ENCODE measurements at places on chromosomes 2 and 18. TPM values are rescaled to one million over a fixed set of nuclear protein-coding genes. Genes with fewer than 3 reads are reported as not detected.

GRCh38 chr18:50790948-50791347 lies 28.9 kb downstream of the MRO start:
- DNase-seq = no peak

DNA sequence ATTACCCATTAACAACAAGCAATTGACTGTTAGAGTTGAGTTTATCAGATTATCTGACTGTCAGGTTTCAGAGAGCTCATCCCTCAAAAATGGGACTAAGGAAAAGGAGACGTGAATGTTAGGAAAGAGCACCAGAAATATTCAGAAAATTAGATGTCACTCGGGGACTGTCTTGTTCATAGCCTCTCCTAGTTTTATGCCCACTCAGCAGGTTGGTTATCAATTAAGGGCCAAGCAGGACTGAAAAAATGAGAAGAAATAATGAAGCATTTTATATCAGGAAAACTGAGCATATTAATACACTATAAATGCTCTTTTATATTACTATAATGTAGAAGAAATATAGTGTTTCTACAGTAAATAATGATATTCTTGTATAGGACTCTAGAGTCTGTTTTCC lies 188.1 kb upstream of the NRXN1 start:
- no peak for DNase-seq

DNA sequence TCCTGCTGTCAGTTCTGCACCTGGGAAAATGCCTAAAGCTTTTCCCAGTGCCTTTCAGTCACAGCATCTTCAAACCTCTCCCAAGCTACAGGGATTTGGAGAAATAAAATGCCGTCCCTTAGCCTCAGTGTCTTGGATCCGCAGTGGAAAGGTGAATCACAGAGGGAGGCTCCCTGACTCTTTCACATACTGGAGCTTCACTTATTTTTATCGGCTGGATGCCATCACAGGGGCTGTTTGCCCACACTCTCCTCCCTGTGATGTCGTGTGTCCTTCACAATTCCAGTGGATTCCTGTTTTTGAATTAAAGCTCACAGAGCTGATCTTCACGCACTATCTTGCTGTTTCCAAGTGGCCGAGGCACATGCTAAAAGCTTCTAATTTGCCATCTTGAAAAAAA lies 1303.1 kb upstream of the DDX18 start:
- DNase-seq = no peak

- no peak for DNase-seq
Measured at GRCh38 chr2:128813352-128814034, 494.8 kb upstream of the HS6ST1 start.

GRCh38 chr2:39107156-39107555 lies 13.7 kb downstream of the SOS1 start:
- DNase-seq = no peak

GRCh38 chr2:28975671-28976070 lies 5.4 kb upstream of the TOGARAM2 start:
- no peak for DNase-seq

GRCh38 chr2:48092846-48093803 lies 186.8 kb upstream of the FBXO11 start:
- no peak for DNase-seq

DNA sequence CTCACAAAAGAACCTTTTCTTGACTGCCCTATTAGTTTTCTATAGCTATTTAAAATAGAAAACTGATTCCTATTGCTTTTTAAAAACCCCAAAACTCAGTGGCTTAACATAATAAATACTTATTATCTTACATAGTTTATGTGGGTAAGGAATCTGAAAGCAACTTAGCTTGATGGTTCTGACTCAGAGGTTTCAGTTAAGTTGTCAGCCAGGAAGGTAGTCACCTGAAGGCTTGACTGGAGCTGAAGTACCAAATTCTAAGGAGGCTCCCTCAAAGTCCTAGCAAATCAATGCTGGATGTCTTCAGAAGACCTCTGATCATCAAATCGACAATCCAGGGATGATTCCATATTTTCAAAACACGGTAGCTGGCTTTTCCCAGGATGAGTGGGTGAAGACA lies 546.6 kb upstream of the CDH2 start:
- DNase-seq = no peak

DNA sequence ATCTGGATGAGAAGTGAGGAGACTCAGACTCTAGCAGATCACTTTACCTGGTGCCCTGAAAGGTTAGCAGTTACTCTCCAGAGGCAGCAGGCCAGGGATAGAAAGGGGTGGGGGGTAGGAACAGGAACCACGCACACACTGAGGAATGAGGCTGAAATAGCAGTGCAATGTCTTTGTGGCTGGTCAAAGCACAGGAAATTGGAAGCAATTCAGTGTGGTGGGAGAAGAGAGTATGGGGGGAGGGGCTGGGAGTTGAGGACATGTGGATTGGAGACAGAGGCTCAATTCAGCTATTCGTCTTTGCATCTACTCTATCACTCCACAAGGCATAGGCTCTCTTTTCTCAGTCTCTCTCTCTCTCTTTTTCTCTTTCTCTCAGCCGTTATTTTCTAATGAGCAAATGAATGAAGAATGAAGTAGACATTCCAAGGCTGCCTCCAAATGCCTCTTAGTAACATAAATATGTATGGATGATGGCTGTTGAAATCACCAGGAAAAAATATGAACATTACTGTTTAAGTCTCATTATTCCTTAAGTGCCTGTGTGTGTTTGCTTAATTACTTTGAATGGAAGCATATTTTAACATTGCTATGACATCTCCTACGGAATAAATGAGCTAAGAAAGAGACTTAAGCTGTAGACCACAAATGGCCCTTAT lies 979.4 kb downstream of the TSN start:
- DNase-seq = no peak

- DNase-seq = peak; percentile 88
Measured at GRCh38 chr2:18987592-18988073, 370.8 kb downstream of the OSR1 start.

DNA sequence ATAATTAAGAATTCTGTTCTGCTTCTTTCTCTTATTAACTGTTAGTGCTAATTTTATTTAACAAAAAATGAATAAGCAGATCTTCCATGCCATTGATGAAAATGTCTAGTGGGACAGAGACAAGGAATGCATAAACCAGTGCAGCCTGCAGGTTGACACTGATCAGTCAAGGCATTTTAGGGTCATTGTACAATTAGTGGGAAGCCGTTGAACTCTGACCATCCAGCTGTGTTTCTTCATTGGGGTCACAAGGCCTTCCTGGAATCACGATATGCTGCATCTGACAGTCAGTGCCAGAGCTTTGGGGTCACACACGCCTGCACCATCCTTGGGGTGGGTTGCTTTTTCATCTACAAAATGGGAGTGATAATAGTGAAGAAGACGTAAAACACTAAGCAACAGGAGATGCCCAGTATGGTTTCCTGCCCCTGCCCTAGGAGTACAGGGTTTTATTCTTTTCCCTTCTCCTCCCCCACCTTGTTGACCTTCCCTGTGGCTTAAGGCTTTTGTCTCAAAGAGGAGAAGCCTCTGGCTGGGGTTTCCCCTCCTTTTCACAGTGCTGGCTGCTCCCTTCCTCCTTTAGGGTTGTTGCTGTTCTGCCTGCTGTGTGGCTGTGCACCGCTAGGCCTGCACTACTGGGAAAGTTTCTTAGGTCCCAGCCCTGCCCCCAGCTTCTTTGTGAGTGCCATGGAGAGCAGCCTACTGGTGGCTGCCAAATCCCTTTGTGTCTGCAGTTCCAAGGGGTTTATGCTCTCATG lies 245.6 kb downstream of the TPGS2 start:
- DNase-seq = no peak

GRCh38 chr2:233768076-233768475 lies 8.0 kb downstream of the UGT1A1 start:
- no peak for DNase-seq

GRCh38 chr2:232324778-232325177 lies 53.8 kb upstream of the ALPP start:
- peak; percentile 49 for DNase-seq

- no peak for DNase-seq
Measured at GRCh38 chr2:28684142-28684858, 67.3 kb upstream of the PPP1CB start.

DNA sequence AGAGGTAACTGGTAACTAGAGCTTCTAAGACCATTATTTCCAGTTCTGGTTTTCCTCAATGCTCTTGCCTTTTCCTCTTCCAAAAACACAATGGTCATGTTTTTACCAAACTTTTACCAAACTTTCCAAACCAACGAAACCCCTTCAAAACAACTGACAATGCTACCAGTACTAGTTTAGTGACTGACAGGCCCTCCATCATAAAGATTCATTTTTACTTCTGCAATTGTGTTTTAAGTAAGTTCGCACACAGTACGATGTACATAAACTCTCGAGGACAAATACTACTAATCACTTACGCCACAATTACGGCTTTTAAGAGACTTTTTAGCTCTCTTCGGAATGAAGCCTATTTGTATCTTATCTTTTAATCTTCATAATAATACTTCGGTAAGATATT lies 900 bp downstream of the C18orf32 start:
- DNase-seq = no peak

- DNase-seq = no peak
Measured at GRCh38 chr2:32189011-32189410, 23.3 kb downstream of the SLC30A6 start.

- no peak for DNase-seq
Measured at GRCh38 chr2:218816561-218817011, 15.0 kb downstream of the PRKAG3 start.

GRCh38 chr18:63762518-63762917 lies 12.7 kb upstream of the SERPINB7 start:
- no peak for DNase-seq

- DNase-seq = peak; percentile 55
Measured at GRCh38 chr2:233107831-233108300, 47.7 kb downstream of the INPP5D start.

- DNase-seq = no peak
Measured at GRCh38 chr2:127651971-127652550, 6.1 kb downstream of the GPR17 start.

DNA sequence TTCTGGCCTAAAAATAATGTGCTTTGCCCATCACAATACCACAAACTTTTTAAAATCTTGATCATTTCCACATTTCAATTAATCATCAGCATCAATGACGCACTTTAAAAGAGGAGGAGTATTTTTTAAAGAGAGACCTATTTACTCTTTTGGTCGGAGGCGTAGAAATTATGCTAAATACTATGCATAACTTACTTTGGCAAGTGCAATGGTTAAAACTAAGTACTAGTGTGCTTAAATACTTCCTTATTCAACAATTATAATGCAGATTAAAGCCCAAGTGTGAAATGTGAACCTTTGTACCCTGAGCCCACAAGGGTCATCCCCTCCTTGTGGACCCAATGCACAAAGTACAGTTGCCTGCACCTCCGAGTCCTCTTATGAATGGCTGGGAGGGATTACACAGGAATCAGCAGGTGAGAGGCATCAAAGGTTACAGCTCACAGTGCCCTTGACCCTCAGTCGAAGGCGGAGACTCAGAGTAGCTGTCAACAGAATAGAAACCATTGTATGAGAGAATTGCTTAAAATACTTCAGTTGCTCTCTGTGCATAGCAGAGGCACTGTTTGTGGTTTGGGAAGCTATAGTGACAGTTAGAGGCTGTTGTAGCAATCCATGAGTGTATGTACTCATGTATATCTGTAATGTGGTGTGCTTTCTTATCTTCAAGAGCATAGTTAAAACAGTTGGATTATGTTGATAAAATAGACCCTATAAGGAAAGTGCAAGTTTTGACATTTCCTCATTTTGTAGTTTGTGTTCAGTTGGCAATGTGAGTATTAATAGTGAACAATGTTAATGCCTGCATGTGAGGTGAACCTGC lies 151.7 kb upstream of the ITGA4 start:
- no peak for DNase-seq

The DYSF gene
- total RNA-seq = 21.3 TPM

The LYPD6 gene
- 0.42 TPM for total RNA-seq

The IGFBP2 gene
- total RNA-seq = 657 TPM

The NPPC gene
- total RNA-seq = 0.49 TPM

The COLEC11 gene
- 1.4 TPM for total RNA-seq

The FSHR gene
- total RNA-seq = not detected

The RGPD3 gene
- not detected for total RNA-seq

The DSC2 gene
- total RNA-seq = 6.8 TPM

The CCDC148 gene
- total RNA-seq = 0.52 TPM

The L3MBTL4 gene
- total RNA-seq = 2.8 TPM

The MERTK gene
- total RNA-seq = 61.3 TPM

All from aorta (tissue), 5 donors.